Activated CD4-positive, alpha-beta T cell treated with anti-CD3 and anti-CD28 coated beads, Interleukin-2, amount 10 ng/mL, durations not matched to agents 7 days and 5 days (primary cell): ENCODE measurements at places on chromosomes 3 and 15. TPM values are rescaled to one million over a fixed set of nuclear protein-coding genes. Genes with fewer than 3 reads are reported as not detected.

- H3K27me3 ChIP-seq: no peaks in the 10 kb centered on the region
- H3K27ac ChIP-seq: no peak overlapping the region
- no peak for DNase-seq
- no peaks in the 10 kb centered on the region for H3K4me1 ChIP-seq
- no peak overlapping the region for H3K4me3 ChIP-seq
Measured at GRCh38 chr3:186400662-186401061, 38.6 kb upstream of the DGKG start.

DNA sequence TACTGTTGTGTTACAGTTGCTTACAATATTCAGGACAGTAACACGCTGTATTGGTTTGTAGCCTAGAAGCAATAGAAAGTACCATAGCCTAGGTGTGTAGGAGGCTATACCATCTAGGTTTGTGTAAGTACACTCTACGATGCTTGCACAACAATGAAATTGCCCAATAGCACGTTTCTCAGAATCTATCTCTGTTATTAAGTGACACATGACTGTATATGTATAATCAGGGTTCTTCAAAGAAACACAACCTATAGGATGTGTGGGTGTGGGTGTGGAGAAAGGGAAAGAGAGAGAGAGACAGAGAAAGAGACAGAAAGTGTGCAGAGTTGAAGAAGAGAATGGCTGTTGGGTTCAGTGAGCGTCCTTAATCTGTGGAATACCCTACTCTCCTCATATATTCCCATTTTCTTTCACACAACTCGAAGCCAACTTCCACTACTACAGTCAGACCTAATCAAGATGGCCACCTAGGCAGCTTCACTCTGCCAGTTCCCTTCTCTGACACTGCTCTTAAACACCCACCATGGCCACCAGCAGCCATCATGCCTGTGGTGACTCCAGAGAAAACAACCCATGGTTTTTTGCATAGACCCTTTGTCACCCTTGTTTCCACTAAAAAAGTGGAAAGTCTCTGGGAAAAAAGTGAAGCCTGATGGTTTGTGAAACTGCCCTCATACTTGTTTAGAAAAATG is 5.8 kb upstream of the PPP4R2 start:
- H3K27ac ChIP-seq: no peak overlapping the region
- no peak for DNase-seq
- peaks cover 2% of the 10 kb centered on the region for H3K4me1 ChIP-seq
- no peak overlapping the region for H3K4me3 ChIP-seq
- no peaks in the 10 kb centered on the region for H3K27me3 ChIP-seq

DNA sequence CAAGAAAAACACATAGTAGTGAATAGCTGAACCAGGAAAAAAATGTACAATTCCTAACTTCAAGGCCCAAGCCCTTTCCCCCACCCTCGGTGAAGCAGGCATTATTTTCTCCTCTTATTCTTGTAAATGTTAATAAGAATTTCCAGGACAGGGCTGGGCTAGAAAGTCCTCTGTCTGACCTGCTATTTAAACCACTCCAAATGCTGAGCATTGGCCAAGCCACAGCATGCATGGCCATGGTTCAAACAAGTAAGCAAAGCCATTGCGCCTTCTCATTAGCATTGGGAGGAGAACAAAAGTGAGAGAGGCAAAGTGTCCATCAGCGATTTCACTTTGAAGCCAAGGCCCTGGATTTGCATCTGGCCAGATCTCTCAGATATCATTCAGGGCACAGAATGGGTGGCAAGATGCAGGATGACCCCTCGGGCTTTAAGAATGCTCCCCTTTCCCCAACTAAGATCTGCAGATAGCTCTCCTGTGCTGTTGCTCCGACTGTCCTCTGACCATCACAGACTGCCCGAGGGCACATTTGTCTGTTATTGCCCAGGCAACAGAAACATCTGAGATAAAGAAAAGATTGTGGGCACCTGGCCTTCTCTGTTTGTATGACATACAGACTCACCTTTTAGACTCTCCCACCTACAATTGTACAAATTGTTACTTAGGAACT is 46.3 kb downstream of the CEMIP start:
- no peak overlapping the region for H3K27ac ChIP-seq
- H3K27me3 ChIP-seq: peaks cover 5% of the 10 kb centered on the region
- no peaks in the 10 kb centered on the region for H3K36me3 ChIP-seq
- H3K4me1 ChIP-seq: no peaks in the 10 kb centered on the region
- DNase-seq: no peak

The SNTN gene
- total RNA-seq: not detected

The ASB7 gene
- total RNA-seq: 22.8 TPM
